ENCODE measurements at places on chromosomes 16 and 17.

- no peak for DNase-seq
These were observed 33.5 kb downstream of the SRL start for GRCh38 chr16:4208341-4208751.

DNA sequence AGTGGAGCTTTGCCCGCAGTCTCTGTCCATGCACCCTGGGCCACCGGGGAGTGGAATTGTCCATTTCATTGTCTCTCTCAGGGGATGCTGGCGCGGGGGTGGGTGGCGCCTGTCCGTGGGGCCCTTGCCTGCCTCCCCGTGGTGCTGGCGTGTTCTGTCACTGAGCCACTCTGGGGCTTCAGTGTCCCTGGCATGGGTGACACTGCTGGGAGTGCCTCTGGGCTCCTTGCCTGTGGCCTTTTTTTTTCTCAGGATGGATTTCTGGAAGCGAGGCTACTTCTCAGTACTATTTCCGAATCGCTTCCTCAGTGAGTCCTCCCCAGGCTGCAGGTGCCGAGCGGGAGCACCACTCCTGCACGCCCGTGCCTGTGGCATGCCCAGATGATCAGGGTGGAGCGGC is 55.0 kb downstream of the PDPK1 start:
- DNase-seq = no peak

- DNase-seq = no peak
These were observed 10.7 kb downstream of the TACO1 start for GRCh38 chr17:63611354-63611753.

DNA sequence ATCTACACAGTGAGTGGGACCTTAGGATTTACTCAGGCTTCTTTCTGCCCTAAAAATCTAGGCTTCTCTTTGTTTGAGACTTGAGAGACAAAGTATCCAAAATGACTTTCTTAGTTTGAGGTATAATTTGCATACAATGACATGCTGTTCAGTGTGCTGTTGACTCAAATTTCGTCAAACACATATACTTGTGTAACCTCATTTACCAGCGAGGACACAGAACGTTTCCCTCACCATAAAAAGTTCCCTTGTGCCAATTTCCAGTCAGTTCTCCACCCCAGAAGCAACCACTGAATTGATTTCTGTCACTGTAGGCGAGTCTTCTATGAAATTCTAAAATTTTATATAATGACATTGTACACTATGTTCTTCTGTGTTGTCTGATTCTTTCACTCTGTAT is 68.0 kb upstream of the MAF start:
- DNase-seq = no peak

DNA sequence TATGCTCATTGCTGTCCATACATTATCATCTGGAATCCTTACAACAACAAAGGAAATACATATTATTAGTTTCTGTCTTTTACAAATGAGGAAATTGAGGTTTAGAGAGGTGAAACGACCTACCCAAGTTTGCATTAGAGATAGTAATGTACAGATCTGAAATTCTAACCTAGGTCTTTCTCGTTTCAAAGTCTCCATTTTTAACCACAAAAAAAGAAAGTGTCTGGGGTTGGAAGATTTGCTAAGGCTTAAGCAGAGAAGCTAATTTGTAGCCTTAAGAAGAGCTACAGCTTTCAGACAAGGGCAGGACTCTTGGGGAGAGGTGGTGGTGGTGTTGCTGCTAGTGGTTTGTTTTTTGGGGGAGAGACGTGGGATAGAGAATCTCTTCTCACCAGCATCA is 19.2 kb downstream of the CIITA start:
- no peak for DNase-seq

GRCh38 chr17:76255801-76256429 is 9.2 kb upstream of the UBALD2 start:
- DNase-seq = no peak

GRCh38 chr16:88815227-88815626 is 3.5 kb upstream of the APRT start:
- DNase-seq = no peak

DNA sequence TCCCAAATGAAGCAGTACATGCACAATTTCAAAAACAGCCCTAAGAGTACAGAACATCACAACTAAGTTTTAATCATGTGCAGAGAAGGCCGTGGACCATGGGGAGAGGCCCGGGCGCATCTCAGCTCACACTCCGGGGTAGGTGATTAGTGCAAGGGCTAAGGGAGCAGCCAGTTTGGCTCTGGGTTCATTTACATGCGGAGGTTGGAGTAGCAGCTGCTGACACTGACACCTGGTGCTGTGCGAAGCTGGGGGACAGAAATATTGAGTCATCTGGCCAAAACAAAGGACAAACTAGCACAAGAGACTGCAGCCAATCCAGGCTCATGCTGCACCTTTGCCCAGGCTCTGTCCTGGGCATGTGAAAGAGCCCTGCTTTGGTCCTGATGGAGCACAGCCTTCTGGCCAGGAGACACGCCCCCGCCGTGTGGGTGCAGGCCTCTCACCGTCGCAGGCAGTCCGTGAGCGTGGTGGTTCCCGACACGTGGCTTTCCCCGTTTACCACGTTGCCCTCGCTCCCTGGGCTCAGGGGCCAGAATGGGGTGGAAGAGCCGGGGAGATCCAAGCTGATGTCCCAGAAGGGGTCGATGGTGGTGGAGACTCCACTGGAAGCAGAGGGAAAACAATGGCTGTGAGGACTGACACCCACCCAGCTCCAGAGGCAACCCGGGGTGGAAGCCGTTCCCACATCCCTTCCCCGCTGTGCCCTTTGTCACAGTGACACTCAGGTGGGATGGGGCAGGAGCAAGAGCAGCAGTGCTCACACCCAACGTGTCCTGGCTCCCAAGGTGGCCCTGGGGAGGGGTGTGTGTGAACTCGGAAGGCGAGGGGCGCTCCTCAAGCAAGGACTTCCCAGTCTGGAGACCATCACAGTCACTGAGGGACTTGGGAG is 31.9 kb downstream of the USP22 start:
- no peak for DNase-seq

GRCh38 chr16:88993166-88993761 is 16.3 kb upstream of the CBFA2T3 start:
- no peak for DNase-seq

DNA sequence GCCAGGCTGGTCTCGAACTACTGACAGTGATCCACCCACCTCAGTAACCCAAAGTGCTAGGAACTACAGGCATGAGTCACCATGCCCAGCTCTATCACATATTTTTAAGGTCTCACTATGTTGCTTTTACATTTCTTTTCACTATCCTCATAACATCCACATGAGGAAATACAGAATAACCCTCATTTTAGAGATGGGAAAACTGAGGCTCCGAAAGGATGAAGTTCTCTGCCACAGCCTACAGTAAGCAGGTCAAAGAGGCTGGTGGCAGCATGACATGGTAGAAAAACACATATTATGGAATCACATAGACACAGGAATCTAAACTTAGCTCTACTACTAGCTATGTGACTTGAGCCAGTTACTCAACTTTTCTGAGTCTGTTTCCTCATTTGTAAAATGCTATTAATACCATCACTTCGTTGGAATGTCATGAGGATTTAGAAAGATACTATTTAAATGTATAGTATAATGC is 32.2 kb downstream of the APPBP2 start:
- DNase-seq = no peak

DNA sequence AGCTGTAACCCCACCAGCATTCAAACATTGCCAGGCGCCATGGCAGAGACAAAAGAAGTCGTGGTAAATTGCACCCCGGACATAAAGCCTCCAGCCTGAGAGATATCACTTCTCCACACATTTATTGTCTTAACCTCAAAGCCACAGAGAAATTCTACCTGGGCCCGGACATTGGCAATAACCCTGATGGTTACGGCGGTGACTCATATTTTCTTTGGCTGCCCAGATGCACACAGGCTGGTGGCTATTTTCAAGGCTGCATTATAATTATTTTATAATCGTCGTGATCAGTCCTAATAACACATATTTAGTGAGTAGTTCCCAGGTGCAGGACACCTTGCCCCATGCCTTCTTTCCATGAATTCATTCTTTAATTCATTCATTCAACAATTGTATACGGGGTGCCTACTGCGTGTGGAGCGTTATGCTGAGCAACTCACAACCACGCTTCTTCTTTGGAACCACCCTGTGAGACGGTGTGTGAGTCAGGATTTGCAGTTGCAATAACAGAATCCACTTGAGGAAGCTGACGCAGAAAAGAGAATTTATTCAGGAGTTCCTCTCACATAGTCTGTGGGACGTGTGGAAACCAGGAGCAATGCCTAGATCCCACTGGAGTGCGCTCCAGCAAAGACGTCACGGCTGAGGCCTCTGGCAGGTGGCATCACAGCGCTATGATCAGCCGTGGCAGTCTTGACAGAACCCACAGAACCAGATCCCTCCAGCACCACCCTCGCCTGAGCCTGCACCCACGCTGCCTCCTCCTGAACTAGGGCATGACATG is 245.7 kb downstream of the FOXL1 start:
- DNase-seq = peak; percentile 87

DNA sequence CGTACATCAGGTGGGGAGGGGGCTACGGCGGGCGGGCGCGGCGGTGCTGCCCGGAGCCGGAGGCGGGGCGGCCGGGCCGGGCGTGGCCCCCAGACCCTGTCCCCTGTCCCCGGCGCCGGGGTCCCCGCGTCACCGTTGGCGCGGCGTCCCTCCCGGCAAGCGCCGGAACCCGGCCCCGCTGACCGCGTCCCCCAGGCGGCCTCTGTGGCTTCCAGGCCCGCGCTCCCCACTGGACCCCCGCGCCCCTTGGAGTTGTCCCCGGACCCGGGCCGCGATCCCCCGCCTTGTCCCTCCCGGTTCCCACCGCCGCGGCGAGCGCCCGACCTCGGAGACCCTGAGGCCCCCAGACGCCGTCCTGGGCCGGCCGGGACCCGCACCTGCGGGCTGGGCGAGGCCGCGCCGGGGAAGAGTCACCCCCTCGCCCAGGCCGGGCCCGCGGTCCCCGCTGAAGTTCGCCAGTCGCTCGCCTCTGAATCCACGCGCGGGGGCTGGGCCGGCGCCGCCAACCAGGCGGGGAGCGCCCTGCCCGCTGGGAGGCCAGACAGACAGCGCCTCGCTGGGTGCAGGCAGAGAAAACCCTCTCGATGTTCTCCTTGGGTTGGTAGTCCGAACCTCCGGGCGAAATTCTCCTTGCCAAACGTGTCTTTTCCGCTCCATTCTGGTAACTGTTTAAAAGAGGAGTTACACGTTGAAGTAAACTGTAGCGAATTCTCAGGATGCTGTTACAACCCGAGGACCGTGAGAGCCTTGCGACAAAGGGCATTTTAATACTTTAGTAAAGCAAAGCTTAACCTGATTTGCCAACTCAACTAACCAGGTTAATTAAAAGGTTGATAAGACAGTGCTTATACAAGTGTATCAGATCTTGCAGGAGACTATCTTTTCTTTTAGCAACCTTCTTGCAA is 761 bp downstream of the GAN start:
- DNase-seq = peak; percentile 58

GRCh38 chr17:48107137-48108055 is at the start of gene SNX11:
TSS of gene SNX11 (plus strand) at chr17:48107766. CDS start at chr17:48112044, 4,278 bp downstream.
- DNase-seq = peak; percentile 89

- DNase-seq = no peak
These were observed 59.6 kb downstream of the ANKFY1 start for GRCh38 chr17:4204190-4204589.

DNA sequence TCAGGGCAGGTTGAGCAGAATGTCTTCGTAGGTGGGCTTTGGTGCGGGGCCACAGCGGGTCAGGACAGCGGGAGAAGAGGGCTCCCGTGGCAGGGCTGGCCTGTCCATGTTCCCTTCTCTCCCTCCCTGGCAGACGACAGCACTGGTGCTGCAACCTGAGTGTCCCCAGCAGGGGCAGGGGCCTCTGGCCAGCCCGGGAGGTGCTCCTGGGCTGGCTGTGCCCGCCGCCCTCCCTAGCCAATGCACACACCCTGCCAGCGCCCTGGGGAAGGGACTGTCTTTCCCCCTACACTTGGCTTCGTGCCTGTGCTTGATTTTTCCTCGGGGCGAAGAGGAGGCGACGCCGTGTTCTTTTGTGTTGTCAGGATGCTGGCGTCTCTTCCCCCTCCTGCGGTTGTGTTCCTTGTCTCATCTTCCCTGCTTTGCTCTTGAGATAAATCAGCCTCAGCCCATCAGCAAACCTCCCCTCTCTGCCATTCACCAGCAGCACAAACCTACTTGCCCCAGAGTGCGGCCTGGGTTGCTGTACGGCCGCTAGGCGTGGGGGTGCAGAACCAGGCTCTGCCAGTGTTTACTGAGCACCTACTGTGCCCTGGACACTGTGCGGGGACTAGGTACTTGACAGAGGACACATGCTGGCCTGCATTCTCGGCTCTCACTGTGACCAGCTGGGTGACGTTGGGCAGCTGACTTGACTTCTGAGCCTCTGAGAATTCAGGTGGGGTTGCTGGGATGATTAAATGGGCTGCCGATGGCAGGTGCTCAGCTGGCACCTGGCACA is 237.3 kb upstream of the CIBAR2 start:
- no peak for DNase-seq

- no peak for DNase-seq
These were observed 173.0 kb downstream of the KATNIP start for GRCh38 chr16:27722892-27723450.

DNA sequence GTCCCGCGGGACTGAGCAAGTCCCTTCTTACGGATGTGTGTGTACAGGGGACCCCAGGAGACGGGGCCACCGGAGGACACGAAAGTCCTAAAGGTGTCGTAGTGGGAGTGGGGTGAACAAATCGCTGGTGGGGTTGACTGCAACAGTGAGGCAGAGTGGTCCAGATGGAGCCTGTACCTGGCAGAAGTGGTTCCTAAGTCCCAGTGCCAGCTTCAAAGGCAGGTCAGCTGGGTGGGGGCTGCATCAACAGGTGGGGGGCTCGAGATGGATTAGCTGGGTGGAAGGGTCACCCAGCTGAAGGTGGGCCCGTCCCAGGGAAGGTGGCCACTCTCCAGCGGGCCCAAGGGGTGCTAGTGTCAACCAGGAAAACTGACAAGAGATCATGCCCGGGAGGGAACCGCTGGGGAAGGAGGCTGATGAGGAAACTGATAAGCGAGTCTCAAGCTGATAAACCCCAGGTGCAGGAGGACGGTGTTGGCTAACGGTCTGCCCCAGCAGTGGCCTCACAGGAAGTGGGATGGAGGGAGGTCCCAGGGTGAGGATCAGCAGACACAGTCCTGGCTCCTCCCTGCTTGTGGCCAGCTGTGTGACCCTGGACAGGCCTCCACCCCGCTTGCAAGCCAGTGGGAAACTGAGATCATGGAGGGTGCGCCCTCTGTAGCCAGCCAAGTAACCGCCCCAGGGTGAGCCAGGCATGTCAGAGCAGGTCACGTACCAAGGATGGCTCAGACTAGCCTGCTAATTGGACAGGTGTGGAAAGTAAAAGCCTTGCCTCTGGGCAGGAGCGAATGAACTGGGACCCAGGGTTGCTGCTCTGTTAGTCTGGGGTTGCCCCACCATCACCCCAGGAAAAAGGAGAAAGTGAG is 1.0 kb downstream of the ORAI3 start:
- DNase-seq = peak; percentile 50
